ENCODE measurements at places on chromosomes 2 and 18.

GRCh38 chr2:86195808-86196387, 636 bp upstream of the IMMT start:
- no peak for DNase-seq

DNA sequence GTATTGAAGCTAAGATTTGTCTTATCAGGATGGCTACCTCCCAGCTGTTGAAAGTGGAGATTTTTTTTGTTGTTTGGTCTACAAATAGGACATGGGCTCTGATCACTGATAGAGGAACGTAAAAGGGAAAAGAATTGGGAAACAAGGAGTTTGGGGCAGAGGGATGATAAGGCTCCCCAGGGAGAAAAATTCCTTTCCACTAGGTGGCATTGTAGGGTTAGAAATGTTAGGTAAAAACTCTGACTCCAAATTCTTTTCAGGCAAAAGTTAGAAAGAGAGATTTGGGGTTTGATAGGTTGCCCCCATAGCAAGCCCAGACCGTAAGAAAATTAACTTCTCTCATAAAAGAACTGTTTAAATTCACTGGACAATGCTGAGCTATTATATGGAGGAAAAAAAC, 19.8 kb downstream of the CMPK2 start:
- DNase-seq, result no peak

DNA sequence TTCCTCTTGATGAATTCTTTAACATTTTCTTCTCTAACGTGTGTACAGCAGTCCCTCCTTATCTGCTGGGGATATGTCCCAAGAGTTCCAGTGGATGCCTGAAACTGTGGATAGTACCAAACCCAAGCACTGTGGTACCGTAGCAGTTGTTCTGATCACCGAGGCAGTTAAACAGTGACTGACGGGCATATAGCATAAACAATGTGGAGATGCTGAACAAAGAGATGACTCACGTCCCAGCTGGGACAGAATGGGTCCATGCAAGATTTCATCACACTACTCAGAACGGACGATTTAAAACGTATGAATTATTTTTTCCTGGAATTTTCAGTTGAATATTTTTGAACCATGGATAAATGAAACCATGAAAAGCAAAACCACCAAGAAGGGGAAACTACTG, 54.5 kb upstream of the SPAG16 start:
- DNase-seq, result peak; percentile 97

DNA sequence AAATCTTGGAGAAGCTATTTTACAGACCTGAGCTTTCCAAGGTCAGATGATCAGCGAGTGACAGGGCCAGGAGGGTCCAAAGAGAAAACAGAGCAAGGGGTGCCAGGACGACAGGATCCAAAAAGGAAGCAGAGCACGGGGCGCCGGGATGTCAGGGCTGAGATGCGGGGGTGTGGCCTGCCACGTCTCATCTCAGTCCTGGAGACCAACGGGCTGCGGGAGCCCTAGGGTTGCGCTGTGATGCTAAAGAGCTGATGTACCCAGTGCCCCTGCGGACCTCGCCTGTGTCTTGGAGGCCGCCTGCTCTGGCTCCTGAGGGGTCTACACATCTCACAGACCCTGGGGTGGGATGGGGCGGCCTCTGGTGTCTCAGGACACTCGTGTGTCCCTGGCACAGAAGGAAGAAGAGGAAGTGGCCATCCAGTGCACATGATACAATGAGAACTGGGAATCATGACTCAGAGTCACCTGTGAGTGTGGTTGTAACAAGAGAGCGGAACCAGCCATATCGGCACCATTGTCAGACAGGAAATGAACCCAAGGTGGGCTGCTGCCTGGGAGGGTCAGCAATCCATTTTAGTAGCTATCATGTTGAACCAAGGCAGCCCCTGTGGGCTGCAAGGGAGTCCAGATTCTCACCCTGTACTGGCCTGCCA, 97.8 kb downstream of the MYT1L start:
- DNase-seq, result no peak

GRCh38 chr18:35324926-35325655, 19.1 kb downstream of the ZNF24 start:
- DNase-seq, result peak; percentile 18

GRCh38 chr2:63850649-63851048, 9.0 kb downstream of the UGP2 start:
- peak; percentile 15 for DNase-seq

- DNase-seq, result peak; percentile 96
Measured at GRCh38 chr2:9594366-9595054, 36.3 kb downstream of the YWHAQ start.

GRCh38 chr2:240905176-240905781, 857 bp upstream of the CROCC2 start:
- DNase-seq, result no peak

DNA sequence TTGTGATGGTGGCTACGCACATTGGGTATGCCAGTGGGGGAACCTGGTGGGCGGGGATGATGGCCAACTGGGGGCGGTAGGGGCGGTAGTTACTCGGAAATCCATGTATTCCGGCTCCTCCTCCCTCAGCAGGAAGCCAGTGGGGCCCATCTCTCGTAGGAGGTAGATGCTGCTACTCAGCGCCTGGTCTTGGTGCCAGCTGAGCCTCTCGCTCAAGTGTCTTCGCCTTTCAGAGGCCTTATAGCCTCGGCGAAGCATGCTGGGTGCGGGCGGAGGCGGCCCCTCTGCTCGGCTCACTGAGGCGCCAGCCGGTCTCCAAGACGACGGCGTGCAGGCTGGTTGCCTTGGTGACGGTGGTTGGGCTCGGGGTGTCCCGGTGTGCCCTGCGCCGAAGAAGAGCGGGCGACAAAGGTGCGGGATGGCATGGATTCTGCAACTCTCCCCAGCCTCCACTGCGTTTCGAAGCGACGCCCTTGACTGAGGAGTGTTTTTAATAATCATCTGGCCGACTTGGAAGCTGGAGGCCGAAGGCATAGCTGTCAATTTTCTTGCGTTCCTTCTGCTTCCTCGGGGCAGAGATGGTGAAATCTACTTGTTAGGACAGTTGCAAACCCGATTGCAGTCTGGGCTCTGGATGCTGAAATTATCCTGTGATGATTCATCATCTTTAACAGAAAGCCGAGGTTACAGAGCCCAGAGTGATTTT, at the start of gene ZSWIM2:
Gene ZSWIM2, minus strand, starts transcription at position 298 of the 706 bp plus-strand sequence. Its CDS starts 40 bp downstream, at position 258.
- DNase-seq, result peak; percentile 98

DNA sequence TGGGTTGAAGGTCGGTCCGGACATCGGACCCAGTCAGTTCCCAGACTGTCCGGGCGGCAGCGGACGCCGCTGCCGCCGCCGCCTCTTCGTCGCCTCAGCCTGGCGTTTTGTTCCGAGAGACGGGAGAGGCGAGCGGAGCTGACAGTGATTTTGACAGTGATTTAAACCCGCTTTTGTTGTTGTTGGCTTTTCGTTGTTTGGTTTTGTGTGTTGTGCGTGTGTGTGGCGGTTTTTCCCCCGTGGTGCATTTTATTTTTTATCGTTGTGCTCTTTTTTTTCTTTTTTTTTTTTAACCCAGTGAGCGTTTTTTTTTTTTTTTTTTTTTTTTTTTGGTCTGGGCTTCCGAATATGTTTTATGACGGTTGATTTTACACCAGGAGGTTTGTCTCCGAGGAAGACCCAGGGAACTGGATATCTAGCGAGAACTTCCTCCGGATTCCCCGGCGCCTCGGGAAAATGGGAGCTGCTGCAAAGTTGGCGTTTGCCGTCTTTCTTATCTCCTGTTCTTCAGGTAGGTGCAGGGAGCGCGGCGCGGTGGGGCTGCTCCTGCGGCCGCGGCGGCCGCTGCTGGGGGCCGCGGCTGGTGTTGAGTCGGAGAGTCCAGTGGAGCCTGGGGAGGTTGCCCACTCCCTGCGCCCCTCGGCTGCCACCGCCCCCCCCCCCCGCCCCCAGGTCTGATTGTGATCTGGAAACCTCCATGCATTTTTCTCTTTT, at the start of gene ACVR2A:
Gene ACVR2A, plus strand, starts transcription at position 333 of the 714 bp plus-strand sequence. Its CDS starts 124 bp downstream, at position 457.
- DNase-seq, result peak; percentile 50

DNA sequence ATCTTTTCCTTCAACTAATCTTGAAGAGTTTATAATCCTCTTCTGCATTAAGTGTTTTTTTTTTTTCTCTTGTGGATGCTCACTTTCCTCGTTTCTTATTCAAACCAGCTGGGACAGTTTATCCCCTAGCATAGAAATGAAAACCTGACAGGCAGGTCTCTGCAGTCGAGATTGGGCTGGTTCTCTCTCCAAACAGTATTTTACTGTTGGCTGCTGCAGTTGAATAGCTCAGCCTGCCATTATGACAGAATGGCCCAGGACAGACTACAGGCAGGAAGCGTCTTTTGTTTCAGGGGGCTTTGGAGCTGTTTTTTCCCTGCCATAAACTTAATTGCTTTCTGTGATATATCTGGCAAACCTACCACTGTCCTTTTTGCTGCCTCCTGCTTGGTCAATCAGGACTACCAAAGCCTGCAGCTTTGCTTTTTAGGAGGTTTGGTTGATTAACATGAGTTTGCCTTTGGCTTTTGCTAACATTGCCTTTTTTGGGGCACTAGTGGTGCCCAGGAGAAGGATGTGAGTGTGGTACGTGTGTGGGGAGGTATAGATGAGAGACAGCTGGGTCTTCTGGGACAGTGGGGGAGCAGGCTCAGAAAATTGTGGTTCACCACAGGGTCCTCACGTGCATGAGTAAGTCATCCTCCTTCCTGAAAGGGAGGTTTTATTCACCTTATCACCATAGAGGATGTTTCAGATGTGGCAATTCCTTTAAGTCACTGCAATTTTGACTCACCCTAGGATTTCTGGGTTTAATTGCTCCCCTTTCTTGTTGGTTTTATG, 128.7 kb downstream of the LYPD6B start:
- no peak for DNase-seq

GRCh38 chr2:47346107-47346506, 56.8 kb upstream of the MSH2 start:
- DNase-seq, result no peak

- DNase-seq, result no peak
Measured at GRCh38 chr2:24380820-24381219, 20.5 kb upstream of the ITSN2 start.

DNA sequence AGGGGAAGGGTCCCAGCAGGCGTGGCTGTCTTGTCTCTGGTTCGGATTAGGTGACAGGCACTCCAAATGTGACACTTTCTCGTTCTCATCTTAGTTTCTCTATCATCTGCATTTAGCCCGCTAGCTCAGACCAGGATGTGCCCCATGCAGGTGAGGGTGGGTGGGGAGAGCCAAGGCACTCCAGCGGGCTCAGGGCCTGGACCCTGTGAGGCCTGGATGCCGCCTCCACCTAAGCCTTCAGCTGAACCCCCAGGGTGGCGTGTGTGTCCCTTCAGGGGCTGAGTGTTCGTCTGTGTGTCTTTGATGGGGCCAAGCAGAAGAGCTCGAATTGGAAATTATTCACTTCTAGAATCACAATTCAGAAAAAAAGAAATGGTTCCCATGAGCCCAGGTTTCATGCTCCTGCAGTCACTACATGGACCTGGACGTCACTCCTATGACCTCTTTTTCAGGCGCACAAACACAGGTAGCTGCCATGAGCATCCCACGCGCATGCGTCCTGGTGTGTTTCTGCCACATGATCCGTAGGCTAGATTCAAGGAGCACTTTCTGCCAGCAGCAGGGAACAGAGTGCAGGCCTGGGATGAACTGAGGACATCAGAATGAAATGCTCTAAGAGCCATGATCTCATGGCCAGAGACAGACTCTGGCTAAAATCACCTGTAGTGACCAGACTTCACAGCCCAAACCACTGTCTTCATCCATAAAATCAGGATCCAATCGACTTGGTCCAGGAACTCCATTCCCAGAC, 25.8 kb downstream of the CIDEA start:
- DNase-seq, result no peak

GRCh38 chr2:100289020-100289419, 33.3 kb downstream of the LONRF2 start:
- no peak for DNase-seq

DNA sequence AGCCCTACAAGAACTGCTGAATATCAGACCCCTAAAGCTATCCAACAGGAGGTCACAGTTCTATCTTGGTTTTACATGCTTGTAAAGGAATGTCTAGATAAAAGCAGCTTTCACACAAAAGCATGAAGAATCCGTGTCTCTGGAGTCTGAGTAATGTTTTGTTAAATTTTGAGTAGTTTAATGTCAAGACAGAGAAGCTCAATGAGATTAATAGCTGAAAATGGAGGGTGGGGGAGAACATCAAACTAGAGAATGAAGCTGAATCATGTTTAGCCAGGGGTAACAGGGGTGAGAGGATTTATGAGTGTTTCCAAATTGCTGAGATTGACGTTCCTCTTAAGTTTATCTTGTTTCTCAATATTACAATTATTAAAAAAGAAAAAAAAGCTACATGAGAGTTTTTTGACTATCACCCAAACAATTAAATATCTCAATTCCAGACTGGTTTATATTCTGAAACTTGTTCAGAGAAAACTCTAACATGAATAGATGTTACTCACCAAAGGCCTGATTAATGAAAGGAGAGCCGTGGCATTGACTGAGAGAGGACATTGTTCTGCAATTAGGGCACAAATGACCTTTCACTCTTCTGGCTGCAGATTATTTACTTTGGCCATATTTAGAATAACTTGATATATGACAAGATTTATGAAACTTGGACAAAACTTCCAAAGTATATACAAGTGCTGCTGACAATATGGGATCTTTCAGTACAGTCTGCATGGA, 266.4 kb upstream of the ETAA1 start:
- peak; percentile 66 for DNase-seq

- no peak for DNase-seq
Measured at GRCh38 chr2:8248623-8248957, 433.3 kb upstream of the ID2 start.

GRCh38 chr2:69744456-69744855, 2.5 kb downstream of the ANXA4 start:
- DNase-seq, result no peak

DNA sequence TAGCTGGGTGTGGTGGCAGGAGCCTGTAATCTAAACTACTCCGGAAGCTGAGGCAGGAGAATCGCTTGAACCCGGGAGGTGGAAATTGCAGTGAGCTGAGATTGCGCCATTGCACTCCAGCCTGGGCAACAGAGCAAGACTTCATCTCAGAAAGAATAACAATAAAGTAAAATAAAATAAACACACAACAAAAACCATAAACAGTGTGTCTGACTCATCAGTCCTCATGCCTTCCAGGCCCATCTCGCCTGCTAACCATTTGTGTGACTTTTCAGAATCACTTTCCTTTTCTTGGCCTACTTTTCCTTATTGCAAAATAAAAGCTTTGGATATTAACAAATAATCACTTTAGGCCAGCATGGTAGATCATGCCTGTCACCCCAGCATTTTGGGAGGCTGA, 42.0 kb upstream of the ASXL2 start:
- peak; percentile 86 for DNase-seq

GRCh38 chr2:199383021-199383420, 74.7 kb downstream of the SATB2 start:
- no peak for DNase-seq

DNA sequence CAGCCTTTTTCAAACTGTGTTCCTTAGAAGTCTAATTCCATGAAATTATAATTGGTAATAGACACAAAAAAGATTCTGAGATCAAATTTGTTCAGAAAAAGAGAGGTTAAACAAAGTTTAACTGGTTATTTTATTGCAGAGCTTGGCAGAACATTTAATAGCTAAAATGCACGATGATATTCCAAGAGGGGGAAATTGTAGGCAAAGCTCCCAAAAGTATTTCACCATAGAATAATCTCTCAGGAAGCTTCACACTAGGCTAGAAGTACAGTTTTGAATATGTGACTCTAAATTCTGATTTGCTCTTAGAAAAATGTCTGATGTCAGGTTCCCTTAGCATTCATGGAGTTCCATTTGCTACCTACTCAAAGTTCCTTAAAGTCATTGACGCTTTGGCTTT, 292.4 kb upstream of the SETBP1 start:
- no peak for DNase-seq
